ENCODE measurements at places on chromosomes 5 and 9.

DNA sequence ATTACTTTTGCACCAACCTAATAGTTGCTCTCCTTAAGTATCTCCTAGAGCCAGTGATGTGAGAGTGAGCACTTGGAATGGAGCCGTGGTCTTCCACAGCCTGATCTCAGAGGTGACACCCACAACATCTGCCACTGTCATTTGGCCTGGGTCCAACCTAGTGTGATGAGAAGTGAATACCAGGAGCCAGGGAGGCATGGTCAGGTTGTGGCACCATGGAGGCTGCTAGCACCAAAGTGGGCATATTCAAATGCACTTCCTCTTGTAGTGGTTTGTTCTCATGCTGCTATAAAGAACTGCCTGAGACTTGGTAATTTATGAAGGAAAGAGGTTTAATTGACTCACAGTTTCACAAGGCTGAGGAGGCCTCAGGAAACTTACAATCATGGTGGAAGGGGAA, 22.6 kb upstream of the CEP72 start:
- DNase-seq = no peak

GRCh38 chr5:98593418-98593817, 180.0 kb upstream of the RGMB start:
- DNase-seq = no peak

- no peak for DNase-seq
These were observed 105.0 kb upstream of the PPP1R26 start for GRCh38 chr9:135374591-135374990.

DNA sequence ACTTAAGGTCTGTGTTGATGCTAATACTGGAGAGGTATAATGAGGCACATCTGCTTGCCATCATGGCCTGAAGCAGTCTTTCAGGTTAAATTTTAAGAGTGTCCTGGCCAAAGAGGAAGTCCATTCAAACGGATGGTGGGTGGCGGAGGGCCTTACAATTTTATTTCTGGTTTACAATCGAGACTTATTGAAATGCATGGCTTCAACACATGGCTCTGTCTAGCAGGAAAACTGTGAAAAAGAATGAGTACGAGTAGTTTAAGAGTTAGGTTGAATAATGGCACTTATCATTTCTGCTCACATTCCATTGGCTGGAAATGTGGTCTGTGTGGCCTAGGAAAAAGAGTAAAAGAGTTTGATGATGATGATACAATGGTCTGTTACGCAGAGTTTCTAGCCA, 42.1 kb downstream of the LRRC70 start:
- DNase-seq = no peak

DNA sequence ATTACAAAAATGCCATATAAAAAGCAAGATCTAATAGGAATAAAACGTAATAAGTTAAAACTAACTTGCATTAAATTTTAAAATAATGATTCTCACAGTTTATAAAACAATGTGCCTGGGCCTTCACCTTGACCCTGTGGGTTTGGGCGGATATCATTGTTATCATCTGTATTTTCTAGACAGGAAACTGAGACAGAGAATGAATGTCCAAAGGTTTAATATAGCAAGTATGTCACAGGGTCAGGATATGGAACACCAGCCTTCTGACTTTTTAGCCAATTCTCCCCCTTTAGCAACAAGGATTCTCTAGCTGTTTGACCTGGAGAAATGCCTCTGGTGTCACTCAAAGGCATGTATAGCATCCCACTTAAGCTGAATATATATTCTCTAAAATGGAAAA, 67.2 kb downstream of the ITGA1 start:
- DNase-seq = no peak

GRCh38 chr5:56386046-56386445, 152.9 kb upstream of the ANKRD55 start:
- DNase-seq = no peak

- DNase-seq = no peak
These were observed 174.1 kb downstream of the TLE4 start for GRCh38 chr9:79745752-79746336.

DNA sequence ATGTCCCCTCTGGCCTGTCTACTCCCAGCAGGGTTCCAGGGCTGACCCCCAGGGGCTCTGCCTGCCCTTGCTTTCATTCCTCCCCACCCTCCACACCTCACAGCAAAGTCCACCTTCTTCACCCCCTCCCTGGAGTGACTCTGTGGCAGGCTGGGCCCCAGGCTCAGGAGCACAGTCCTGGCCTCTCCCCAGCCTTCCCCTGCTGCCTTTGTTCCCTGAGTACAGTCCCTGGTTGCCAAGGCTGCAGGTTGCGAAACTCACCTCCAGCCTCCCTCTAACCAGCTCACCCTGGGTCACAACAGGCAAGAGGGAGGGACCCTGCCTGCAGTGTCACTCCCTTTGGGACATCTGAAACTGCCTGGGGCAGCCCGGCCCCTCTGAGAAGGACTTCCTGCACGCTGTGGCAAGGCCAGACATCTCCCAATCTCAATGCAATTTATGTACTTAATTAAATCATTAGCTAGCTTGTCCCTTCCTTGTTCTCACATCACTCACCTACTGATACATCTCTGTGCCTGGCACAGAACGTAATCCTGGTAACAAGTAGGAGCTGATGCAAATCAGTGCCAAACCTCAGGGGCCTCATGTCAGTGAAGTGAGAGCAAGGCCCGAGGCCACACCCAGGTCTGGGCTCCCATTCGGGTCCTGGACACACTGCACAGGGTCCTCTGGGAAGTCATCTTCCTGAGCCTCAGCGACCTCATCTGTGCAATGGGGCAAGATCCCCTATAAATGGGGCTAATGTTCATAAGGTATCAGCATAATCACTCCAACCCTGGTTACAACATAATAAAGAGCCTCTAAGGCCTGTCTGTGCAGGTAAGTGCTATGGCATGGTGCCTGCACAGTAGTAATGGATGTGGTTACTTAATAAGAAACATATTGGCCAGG, 27.3 kb upstream of the TRIM14 start:
- DNase-seq = no peak

DNA sequence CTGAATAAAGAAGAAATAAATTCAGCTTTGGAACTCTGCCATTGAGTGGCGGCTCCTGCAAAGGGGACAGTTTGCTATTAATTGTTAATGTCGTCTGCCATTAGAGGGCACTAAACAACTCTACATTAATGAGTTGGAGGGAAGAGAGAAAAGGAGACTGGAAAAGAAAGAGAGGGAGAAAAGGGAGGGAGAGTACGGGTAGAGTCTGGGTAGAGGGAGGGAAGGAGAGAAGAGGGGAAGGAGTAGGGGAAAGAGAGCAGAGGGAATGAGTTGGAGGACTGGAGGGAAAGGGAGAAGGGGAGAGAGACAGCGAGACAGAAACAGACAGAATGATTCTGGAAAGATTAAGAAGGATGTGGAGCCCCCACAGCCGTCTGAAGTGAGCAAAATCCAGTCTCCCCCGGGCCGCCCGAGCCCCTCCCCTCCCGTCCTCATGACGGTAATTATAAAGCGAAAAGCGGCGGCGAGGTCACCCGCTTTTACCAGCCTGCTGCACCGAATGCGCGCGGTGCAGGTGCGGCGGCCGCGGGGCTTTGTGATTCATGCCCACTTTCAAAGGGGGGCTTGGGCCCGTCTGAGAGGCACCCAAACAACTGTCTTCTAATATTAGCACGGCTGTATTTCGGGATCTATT, 1.9 kb upstream of the FST start:
- DNase-seq = no peak

DNA sequence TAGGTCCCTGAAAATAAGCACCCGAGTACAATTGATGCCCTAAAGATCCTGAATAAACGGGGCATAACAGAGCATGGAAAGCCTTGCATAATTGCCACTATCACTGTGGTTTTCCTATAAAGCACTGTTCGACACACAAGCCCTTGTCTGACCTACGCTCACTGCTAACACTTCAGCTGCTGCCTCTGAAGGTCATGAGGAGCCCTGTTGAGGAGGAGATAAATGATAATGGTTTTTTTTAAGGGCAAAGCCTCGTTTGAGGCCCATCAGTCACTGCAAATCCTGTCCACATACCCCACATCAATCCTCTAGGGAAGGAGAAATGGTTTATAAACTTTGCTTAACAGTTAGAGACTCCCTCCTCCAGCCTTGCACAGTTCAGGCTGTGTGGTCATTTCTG, 35.1 kb downstream of the GABBR2 start:
- DNase-seq = no peak

DNA sequence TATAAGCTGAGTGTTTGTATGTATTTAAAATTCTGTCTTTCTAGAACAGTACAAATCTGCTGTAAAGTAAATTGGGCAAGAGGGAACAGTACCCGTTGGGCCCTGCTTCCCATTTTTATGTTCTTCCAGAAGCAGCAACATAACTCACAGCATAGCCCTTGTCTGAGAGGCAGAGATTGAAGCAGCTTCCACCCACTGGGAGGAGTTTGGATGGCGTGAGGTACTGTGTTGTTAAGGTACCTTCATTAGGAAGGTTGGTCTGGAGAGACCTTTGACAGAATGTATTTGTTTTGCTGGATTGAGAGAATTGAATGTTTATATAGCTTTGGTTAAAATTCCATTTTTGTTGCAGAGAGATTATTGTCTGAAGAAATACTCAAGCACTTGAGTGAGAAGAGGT, 24.8 kb downstream of the RAI14 start:
- DNase-seq = no peak

GRCh38 chr5:107088907-107089306, 581.8 kb downstream of the EFNA5 start:
- no peak for DNase-seq

DNA sequence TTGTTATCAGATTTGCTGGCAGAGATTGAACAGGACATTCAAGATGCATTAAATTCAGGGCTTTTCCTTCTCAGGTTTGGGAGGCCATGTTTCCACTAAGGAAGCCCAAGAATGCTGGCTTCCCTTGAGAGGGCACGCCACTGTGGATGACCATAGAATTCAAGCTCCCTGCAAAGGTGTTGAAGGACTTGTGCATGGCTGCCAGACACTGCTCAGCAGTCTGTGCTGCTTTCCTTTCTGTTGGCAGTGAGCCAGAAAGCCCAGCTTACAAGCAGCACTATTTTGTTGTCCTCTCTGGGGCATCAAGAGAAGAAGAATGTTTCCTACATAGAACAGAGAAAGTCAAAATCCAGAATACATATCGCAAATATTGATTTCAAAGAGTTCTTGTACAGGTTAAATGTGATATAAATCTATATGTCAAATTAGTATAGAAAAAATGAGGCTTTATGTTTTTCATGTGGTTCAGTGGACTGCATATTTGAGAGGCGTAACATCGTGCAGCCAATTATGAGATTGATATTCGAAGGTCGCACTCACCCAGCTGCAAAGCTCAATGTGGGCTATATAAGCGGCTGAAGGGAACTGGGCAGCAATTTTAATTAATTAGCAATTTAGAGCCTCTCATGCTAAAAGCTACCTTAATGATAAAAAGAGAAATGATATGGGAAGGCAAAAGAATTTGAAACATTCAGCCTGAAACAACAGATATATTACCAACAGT, 103.1 kb upstream of the ISL1 start:
- no peak for DNase-seq

- no peak for DNase-seq
These were observed 87.9 kb upstream of the SLC24A2 start for GRCh38 chr9:19876569-19877316.

GRCh38 chr9:90958328-90958727, 156.7 kb downstream of the SYK start:
- no peak for DNase-seq

- DNase-seq = no peak
These were observed 48.1 kb upstream of the LHFPL2 start for GRCh38 chr5:78696637-78697036.

Measured in NCI-H187 treated with DMSO at 0.1 percent for 48 hours (cell line).